Esophagus squamous epithelium (tissue), 5 donors: ENCODE measurements at places on chromosomes 7 and 10.

GRCh38 chr10:88152728-88153133 lies 289.3 kb downstream of the PTEN start:
- no peak for DNase-seq

DNA sequence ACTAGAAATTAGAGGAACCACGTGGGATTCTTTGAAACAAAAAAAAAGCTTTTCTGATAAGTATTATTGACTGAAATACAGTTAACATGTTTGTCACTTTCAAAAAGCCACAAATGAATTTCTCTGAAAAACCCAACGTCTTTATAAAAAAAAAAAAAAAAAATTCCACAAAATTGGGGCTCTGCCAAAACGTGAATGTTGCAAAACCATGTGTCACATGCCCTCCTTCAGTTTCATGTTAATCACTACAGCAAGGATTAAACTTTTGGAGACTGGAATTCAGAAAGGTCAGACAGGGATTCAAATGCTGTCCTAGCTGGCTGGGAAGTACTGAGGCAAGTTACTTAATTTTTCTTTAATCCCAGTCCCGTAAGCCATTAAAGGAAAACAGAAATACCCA lies 278.0 kb upstream of the KLF14 start:
- no peak for DNase-seq

- DNase-seq, result no peak
These were observed 275.1 kb upstream of the KLF14 start for GRCh38 chr7:131008840-131009711.

DNA sequence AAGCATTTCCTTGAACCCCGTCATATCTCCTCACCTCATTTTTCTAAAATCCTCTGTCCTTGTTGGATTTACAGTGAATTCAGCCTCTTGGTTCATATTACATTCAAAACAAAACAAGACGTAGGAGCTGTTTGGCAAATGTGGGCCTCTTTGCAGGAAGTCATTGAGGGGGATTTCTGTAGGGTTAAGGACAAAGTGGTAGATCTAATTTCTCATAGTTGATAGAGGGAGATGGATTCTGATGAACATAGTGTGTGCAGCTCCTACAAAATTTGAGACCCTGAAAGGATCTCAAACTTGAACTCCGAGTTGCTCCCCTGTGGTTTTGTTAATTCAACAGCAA lies 682 bp downstream of the TBXAS1 start:
- DNase-seq, result no peak

DNA sequence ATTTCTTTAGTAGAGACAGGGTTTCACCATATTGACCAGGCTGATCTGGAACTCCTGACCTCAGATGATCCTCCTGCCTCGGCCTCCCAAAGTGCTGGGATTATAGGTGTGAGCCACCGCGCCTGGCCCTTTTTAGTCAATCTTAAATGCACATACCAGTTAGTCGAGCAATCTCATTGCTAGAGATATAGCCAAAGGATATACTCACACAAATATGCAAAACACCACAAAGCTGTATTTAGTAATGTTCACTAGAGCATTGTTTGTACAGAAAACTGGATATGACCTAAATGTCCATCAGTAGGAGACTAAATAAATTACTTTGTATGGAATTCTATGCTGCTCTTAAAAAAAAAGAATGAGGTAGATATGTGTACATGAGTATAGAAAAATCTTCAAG lies 24.5 kb upstream of the IL6 start:
- no peak for DNase-seq

GRCh38 chr7:104914421-104914820 lies 99.6 kb upstream of the KMT2E start:
- no peak for DNase-seq

GRCh38 chr10:86348321-86349210 lies 18.0 kb downstream of the GRID1 start:
- no peak for DNase-seq
